ENCODE measurements at places on chromosomes 5 and 9.

DNA sequence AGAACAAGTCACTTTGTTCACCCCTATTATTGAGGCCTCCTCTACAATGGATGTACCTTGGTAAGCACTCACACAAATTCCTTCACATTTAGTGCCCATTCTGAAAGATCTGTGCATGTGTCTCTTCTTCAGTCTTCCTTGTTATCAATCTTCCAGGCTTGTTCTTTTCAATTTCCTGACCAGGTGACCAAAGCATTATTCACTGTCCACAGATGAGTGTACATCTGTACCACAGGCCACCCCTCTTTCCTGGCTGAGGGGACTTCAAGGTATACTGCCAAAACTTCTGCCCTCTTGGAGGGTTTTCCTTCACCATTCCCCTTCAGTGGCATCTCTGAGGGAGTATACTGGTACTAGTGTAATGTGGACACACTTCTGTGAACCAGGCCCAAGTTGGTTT is 25.5 kb upstream of the STOM start:
- no peak for DNase-seq

DNA sequence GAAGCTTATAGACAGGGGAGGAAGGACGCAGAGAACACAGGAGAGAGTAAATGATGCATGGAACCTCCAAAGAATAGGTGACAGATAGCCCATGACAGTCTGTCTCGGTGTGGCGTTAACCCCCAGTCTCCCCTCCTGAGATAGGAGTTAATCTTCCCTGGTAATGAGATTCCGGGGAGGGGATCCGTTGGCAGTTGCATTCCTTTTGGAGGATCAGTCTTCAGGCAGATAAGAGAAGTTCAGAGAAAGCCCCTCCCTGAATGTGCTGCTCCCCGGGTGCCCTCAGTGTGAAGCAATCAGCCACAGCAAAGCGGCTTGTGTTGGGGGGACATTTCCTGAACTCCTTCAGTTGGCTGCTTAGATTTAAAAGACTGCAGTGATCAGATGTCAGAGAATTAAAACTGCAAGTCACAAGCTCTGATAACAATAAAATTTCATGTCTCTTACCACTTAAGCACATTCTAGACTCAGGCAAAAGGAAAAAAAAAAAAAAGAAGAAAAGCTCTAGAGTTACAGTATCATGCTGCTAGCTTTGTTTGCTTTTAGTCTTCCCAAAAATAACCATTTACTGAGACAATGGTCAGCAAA is 121.1 kb downstream of the EGFLAM start:
- no peak for DNase-seq

DNA sequence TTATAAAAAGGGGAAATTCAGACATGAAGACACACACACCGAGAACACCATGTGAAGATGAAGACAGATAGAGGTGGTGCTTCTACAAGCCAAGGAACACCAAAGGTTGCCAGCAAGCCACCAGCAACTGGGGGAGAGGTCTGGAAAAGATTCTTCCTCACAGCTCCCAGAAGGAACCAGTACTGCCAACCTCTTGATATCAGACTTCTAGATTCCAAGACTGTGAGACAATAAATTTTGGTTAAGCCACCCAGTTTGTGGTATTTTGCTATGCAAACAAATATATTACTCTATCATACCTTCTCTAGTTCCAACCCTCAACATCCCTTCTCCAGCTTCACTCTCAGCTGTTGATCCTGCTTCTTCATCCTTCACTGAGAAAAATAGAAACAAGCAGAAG is 451.1 kb downstream of the EBF1 start:
- DNase-seq, result no peak

DNA sequence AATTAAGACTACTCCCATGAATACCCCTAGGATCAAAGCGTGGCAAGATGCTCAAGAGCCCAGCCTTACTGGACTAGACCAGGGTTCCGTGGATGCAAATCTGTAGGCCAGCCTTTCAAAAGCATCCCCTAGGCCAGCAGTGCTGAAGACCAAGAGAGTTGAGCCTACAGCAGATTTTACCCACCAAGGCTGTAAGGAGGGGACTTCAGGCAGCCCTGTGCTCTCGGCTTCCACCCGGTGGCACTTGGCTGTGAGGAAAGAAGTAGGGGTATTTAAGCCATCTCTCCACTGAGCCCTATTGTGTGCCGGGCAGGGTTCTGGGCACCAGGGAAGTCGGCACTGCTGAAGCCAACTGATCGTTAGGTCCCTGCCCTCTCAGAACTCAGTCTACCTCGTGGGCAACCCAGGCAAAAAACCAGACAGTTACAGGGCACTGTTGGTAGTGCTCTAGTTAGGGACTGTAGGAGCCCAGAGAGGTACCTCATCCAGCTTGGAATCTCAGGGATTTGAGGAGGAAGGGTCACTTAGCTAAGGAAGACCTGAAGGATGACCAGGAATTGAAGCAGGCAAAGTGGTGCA is 25.5 kb downstream of the TCF7 start:
- DNase-seq, result no peak

DNA sequence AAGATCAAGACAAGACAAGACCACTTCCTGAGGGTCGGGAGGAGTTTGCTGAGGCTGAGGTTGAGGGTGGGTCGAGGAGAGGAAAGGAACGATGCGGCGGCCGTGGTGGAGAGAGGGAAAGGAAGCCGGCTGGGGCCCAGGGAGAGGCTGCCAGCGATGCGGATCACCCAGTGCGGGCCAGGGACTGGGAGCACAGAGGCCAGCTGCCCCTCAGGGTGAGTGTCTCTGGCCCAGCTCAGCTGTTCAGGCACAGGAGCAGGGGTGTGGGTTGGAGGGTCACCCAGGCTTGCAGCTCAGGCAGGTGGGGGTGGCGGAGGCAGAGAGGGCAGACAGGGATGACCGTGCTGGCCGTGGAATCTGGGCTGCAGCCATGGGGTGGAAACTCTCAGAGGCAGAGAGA is 99.5 kb downstream of the FGF18 start:
- DNase-seq, result no peak

DNA sequence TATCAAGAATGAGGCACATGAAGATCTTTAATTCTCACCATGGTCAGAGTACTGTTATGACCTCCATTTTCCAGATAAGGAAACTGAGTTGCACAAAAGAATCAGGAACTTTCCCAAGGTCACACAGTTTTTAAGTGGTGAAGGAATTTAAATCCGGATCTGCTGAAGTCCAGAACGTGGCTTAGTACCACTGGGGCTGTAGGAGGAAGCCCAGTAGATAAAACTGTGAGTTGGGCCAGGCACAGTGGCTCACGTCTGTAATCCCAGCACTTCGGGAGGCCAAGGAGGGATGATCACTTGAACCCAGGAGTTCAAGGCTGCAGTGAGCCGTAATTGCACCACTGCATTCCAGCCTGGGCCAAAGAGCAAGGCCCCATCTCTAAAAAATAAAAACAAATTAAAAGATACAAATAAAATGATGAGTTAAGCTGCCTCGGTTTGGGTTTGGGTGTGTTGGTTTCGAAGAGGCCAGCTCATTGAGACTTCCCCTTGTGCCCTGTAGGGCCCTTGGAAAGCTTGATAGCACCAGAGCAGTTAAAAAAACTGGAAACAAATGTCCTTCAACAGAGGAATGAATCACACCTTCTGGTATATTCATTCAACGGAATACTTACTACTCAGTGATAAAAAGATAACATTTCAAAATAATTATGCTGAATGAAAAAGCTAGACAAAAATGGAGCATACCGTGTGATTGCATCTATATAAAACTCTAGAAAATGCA is 20.1 kb downstream of the ATOX1 start:
- no peak for DNase-seq
